ENCODE measurements at places on chromosomes 4 and X. TPM values are rescaled to one million over a fixed set of nuclear protein-coding genes. Genes with fewer than 3 reads are reported as not detected.

DUSP9 gene
- total RNA-seq: not detected

DNA sequence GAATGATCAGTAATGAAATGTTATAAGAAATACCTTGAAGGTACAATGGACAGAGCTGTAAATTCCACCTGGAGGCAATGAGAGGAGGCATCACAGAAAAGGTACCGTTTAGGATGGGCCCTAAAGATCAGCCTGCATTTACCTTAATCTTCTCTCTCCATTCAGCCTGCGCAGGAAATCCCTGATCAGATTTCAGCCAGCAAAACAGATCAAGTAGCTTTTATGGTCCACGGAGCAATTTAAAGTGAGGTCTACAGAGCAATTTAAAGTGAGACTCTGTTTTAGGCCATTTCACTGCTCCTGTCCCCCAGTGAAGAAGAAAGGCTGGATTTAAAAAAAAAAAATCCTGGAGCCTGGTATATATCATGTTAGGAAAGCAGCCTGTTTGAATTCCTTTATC, 195.1 kb upstream of the VCX start:
- no peak for DNase-seq

MAP9 gene
- 2.7 TPM for total RNA-seq

GRCh38 chr4:139564502-139564901, 8.5 kb upstream of the SETD7 start:
- no peak for DNase-seq

PDE6B gene
- total RNA-seq: 13.3 TPM

DNA sequence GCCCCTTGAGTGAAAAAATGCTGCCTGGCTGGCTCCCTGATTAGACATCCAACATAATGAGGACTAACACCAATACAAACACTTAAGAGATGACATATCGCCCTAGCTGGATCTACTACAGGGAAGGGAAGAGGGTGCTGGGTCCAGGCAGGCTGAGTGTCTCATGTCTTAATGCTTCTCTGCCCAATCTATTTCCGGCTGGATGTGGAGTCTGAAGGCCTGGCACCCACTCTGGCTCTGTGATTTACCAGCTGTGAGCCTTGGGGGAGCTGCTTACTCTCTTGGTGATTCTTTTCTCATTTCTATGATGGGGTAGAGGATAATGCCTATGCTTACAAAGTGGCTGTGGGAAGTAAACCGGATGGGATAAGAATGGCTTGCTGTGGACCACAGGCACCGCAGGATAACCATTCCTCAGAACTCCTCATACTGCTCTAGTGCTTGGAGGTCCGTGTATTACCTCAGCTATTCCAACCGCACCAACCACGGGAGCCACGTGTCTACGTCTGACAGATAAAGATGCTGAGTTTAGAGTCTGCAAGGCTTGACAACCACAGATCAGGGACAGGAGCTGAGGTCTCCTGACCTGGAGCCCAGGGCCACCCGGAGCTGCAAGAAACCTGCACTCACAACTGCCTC, 161.7 kb downstream of the AFAP1 start:
- DNase-seq: no peak

- no peak for DNase-seq
Measured at GRCh38 chrX:107714206-107714891, 61.2 kb downstream of the TSC22D3 start.

- DNase-seq: no peak
Measured at GRCh38 chr4:147334478-147334877, 146.4 kb upstream of the EDNRA start.

DNA sequence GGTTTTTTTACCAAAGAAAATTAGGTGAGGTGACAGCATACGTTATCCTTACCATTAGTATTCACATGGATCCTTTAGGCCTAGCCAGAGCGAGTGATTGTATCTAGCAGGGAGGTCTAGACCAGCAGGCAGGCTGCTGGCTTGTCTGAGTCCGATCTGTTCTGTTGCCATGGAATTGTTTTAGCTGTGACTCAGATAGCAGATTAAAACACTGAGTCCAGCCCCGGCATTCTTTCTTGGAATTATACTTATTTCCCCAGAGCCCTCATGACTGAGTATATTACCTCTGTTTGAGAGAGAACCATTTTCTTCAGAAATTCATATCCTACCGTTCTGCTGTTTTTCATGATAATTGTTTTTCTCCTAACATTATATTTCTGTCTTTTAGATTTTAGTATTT, 37.4 kb downstream of the OCRL start:
- DNase-seq: no peak
